ENCODE measurements at places on chromosomes 2 and 18.

DNA sequence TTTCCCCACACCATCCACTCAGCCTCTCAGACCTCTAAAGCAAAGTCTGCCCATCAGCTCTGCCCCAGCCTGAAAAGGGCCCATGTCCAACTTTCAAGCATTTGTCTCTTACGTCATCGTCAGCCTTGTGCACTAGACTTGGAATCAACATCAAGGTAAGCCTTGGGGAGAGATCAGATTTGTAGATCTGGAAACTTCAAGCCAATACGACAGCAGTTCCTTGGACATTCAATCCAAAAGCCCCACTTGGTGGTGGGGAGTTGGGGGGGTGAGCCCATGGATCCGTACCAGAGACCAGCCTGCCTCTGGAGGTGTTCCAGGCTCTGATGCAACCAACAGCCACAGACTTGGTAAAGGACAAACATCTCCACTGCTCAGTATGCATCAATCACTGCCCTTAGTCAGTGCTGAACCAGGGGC is 206.8 kb upstream of the MEIS1 start:
- no peak for DNase-seq

- no peak for DNase-seq
Measured at GRCh38 chr2:200461846-200462710, 47.8 kb downstream of the KCTD18 start.

DNA sequence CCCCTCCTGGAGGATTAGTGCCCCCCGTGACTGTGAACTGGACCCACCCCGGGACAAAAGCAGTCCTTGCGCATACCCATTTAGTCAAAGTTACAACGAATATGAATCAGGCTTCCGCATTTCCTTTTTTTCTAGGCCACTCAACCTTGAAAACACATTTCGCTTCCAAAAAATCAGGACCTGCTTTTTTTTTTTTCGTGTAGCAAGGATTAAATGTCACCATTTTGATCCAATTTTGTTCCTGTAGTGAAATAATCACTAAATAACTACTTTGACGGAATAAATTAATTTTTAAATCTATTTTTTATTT is 464 bp upstream of the FTCDNL1 start:
- DNase-seq = no peak

- DNase-seq = no peak
Measured at GRCh38 chr2:158975271-158975921, 7.0 kb downstream of the TANC1 start.

DNA sequence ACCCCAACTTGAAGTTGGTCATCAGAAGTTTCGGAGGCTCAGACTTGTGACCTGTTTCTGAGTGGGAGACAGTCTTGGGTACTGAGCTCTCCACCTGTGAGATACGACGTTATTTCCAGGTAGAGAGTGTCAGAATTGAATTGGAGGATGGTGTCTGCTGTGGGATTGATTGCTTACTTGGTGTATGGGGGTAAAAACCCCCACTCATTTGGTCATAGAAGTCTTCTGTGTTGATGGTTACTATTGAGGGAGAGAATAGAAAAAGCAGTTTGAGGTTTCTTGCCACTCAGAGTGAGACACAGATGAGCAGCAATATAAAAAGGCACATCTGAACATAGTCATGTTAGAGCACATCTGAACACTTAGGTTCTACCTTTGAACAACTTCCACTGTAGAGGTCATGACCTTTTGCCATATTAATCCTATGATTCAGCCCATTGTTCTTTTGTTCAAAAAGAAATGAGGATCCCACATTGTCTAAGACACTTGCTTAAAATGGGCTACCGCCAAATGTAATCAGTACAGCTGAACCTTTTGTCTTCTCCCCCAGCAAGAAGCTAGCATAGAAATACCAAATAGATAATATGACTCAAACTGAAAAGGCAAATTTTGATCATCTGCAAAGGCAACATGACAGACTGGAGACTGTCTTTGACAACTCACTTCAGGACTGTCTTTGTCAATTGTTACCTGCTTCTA is 73.3 kb downstream of the NAB1 start:
- DNase-seq = no peak

All from osteoblast (primary cell).